Central memory CD4-positive, alpha-beta T cell (primary cell): ENCODE measurements at places on chromosomes 3 and 15.
A peak's percentile ranks its signal among the peaks of the same experiment; 100 is the strongest.

GRCh38 chr3:99526921-99527320 lies 111.5 kb upstream of the COL8A1 start:
- DNase-seq = no peak

GRCh38 chr15:36108541-36108940 lies 470.9 kb upstream of the CDIN1 start:
- DNase-seq = no peak

- no peak for DNase-seq
Observed at GRCh38 chr15:70783041-70783440, 19.7 kb upstream of the UACA start.

- DNase-seq = no peak
Observed at GRCh38 chr3:73029321-73029796, 32.1 kb upstream of the EBLN2 start.

DNA sequence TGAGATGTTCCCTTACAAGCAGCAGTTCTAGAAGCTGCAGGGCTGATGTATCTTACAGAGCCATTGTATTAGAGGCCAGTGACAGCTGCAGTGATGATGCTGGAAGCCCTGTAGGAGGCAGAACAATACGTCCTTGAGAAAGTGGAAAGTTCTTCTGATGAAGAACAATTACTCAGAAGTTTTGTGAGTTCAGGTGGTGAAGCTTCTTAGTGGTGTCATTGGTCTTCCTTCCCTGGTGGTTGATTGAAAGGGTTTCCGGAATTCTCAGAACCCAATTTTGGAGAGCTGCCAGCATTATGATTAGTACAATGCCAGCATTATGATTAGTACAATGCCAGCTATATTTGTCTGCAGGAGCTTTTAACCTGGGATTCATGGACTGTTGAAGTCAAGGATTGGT lies 356.4 kb downstream of the MFSD1 start:
- DNase-seq = no peak

GRCh38 chr3:119293871-119294695 lies at the start of gene ARHGAP31:
TSS of gene ARHGAP31 (plus strand) at chr3:119294383. CDS start at chr3:119294905, 522 bp downstream.
- DNase-seq = peak; percentile 96

- DNase-seq = no peak
Observed at GRCh38 chr15:48796521-48796920, 14.3 kb downstream of the CEP152 start.

- DNase-seq = no peak
Observed at GRCh38 chr15:19943515-19943914, 598.1 kb downstream of the GOLGA6L6 start.

DNA sequence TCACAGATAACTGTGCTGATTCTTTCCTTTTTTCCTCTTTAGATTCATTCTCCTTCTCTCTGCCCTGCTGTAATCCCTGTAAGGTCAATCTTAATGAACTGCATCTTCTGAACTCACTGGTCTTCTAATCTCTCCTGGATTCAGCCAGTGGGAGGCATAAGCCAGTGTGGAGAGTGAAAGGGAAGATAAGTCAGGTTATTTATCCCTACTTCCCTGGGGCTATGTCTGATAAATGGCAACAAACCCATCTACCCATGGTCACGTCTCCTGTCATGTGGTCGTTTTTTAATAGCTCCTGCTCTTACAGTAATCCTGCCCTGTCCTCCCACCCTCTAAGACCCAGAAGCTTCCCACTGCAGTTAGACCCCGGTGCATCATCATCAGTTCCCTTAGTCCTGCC lies 199.6 kb upstream of the NAALADL2 start:
- no peak for DNase-seq

- DNase-seq = no peak
Observed at GRCh38 chr15:56619887-56620286, 113.4 kb downstream of the ZNF280D start.

GRCh38 chr15:70415398-70415797 lies 317.7 kb upstream of the TLE3 start:
- DNase-seq = no peak

GRCh38 chr15:54820811-54821210 lies 375.9 kb downstream of the RSL24D1 start:
- DNase-seq = no peak

DNA sequence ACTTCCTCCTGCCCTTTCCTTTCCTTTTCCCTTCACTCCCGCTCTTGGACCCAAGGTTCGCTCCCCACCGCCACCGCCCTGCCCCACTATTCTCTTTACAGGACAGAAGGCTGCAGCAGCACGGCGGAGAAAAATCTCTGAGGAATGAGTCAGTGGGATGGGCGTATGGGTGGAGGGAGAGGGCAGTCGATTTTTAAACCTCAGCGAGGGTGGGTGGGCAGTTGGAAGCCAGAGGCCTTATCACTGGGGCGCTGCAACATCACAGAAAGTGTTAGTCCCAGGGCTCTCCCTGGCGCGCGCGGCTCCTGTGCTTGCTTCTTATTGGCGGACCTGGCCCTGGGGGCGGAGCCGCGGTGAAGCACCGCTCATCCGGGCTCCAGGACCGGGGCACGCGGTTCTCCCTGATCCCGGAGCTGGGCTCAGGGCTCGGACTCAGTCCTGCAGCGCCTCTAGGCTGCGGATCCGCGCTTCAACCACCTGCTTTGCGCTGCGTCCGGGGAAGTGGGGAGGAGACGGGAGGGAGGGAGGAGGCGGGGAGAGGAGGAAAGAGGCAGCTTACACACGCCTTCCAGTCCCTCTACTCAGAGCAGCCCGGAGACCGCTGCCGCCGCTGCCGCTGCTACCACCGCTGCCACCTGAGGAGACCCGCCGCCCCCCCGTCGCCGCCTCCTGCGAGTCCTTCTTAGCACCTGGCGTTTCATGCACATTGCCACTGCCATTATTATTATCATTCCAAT lies at the start of gene ALCAM:
Gene ALCAM (plus strand): TSS at position 584 of the 737 bp plus-strand sequence.
- peak; percentile 79 for DNase-seq

- no peak for DNase-seq
Observed at GRCh38 chr3:179244878-179245277, 6.0 kb downstream of the KCNMB3 start.

DNA sequence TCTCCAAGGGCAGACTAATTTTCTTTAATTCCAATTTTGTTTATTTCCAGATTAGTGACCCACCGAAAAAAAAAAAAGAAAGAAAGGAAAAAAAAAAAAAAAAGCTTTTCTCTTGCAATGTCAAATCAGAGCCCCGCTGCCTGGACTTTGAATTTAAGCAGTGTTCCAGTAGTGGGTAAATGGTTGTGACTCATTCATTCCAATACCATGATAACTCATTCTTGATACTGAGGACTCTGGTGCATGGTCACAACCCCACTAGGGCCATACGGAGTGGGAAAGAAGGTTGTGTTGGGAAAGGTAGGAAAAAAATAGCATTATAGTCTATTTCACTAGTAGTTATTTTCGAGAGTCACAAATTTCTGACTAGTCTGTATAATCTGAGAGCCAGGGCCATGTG lies 59.1 kb upstream of the COL8A1 start:
- no peak for DNase-seq

DNA sequence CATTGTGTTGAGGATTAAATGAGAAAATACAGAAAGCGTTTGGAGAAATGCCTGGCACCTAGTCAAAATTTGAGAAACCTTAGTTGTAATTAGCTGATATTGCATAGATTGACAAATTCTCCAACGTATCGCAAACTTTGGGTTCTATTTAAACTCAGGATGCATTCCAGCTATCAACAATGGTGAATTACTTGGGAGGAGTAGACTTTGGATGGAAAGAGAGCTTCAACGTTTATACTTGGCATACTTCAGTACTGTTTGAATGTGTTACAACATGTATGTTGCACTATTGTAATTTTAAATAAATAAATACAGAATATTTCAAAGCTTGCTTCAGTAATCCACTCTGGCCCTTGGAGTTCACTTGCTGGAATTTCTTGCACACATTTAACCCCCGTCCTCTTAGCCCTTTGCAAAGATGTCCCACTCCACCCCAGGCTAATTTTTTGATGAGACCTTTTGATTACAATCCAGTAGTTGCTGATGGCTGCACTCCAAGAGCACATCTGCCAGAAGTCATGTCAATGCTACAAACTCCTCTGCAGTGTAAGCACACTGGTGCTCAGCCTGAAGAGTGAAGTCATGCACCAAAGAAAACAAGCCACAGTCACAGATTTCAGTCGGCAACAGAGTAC lies 4.7 kb upstream of the DIS3L start:
- DNase-seq = no peak

- no peak for DNase-seq
Observed at GRCh38 chr3:127174715-127175140, 18.2 kb upstream of the PRR23E start.

GRCh38 chr3:160820022-160820421 lies 64.0 kb downstream of the PPM1L start:
- DNase-seq = no peak

GRCh38 chr3:141384157-141384556 lies 15.9 kb downstream of the ZBTB38 start:
- DNase-seq = no peak

GRCh38 chr3:87627316-87627715 lies 350.9 kb upstream of the POU1F1 start:
- DNase-seq = no peak

GRCh38 chr3:158486200-158486599 lies 84.8 kb upstream of the MLF1 start:
- DNase-seq = no peak

DNA sequence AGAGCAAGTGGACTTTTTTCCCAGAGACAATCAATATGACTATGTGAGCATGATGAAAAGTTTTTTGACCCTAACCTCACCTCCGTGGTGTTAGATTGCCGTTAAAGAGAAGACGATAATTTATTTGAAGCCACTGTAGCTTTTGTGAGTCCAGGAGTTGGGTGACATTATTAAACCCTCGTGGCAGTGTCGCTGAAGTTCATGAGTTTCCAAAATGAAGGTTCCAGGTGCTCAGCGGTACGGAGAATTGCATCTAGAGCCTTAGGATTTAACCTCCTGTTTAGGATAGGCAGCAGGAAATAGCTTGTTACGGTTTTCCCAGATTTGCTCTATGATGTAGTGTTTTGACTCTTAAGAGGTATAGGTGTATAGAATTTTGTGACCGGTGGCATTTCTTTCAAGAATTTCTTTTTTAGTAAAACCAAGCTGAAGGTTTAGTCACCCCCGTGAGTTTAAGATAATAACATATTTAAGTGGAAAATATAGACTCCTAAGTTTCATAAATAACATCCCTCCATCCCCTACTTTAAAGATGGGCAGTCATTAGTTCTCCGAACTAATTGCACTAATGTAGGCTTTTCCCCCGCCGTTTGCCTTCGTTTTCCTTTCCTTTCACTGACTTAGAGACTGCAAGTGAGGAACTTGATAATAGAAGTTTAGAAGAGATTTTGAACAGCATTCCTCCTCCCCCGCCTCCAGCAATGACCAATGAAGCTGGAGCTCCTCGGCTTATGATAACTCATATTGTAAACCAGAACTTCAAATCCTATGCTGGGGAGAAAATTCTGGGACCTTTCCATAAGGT lies 2.0 kb downstream of the SMC4 start:
- no peak for DNase-seq

DNA sequence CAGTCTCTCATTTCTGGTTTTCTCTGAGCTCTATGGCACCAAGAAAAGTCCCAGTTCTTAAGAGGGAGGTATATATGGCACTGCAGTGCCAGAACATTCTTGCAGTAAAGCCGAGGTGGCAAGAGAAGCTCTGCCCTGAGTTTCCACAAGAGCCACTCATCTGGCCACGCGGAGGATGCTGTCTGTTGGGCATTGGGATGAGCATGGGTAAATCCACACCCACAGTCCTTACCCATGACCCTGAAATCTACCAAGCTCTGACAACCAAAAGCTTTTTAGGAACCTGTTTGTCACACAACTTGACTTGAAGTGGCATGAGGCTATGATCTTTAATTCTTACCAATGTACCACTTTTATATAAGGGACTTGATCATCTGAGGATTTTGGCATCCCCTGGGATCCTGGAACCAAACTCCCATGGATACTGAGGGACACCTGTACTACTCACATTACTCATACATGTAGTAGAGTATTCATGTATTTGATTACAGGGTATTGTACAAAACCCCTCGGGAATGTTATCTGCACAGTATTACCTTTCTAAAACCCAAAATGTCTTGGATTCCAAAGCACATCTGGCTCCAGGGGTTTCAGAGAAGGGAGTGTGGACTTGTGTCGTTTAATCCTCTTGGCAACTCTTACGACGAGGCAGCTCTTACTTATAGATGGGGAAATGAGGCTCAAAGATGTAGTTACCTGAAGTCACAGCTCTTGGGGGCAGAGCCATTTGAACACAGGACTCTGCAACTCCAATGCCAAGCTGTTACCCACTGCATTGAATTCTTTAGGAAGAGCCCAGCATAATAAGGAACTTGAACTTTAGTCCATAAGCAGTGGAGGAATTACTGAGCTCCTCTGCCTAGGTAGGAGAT lies 8.8 kb downstream of the RPL32 start:
- no peak for DNase-seq

DNA sequence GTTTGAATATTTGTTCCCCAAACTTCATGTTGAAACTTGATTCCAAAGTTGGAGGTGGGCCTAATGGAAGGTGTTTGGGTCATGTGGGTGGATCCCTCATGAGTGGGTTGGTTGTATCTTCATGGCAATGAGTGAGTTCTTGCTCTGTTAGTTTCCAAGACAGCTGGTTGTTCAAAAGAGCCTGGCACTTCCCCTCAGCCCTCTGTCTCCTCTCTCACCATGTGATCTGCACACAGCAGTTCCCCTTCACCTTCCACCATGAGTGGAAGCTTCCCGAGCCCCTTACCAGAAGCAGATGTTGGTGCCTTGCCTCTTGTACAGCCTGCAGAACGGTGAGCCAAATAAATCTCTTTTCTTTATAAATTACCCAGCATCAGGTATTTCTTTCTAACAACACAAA lies 327.1 kb upstream of the SLCO3A1 start:
- no peak for DNase-seq
